ENCODE measurements at places on chromosomes 5 and 9.

GRCh38 chr9:126678989-126679388 lies 65.3 kb downstream of the LMX1B start:
- no peak for DNase-seq

DNA sequence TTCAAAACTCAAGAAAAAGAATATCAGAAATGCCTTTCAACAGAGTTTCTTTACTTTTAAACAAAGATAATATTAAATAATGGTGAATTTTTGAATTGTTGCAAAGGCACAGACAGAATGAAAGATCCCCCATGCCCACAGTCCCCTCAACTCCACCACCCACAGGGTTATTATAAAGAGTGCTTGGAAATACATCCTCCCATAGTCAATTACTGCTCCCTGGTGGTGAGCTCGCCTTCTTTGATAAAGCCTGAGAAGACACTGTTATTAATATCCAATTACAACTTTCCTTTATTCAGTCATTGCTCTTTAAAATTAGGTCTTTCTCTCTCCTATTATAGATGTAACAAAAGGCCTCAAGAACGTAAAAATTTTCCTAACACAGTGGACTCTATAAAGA lies 490.2 kb upstream of the RORB start:
- peak; percentile 15 for DNase-seq

- peak; percentile 52 for DNase-seq
Measured at GRCh38 chr5:102811972-102812371, 56.9 kb downstream of the PAM start.

DNA sequence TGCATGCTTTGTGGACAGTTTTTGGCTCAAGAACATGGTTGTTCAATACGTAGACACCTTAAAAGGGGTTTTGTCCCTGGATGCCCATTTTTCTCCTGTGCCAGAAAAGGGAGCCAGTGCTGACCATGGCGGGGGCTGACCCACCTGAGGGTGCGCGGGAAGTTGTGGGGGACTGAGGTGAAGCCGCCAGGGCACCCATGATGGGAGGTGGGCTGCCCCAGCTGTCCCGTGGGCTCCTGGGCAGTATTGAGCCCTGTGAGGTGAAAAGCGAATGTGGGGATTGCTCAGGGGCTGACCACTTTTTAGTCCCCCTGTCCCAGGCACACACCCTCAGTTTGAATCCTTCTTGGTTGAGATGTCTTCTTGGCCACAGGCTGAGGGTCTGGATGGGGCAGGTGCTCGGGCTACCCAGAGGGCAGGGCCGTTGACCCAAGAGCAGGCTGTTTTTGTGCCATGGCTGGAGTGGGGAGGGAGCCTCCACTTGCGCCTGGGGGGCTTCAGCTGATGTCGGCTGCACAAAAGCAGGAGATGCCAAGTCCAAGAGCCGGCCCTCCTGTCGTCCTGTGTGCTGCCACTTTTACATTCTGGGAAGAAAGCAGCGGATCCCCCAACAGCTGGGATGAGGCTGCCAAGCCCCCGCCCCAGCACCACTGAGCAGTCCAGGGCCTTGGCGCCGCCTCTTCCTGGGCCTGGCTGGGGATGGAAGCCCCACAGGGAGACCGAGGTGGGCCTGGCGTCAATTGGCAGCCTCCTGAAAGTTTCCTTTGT lies 120.1 kb downstream of the WNK2 start:
- no peak for DNase-seq

- peak; percentile 87 for DNase-seq
Measured at GRCh38 chr9:1979741-1980367, 35.3 kb upstream of the SMARCA2 start.

GRCh38 chr9:31065691-31066090 lies 1318.8 kb upstream of the ACO1 start:
- DNase-seq: no peak
